ENCODE measurements at places on chromosomes 2 and 18.

DNA sequence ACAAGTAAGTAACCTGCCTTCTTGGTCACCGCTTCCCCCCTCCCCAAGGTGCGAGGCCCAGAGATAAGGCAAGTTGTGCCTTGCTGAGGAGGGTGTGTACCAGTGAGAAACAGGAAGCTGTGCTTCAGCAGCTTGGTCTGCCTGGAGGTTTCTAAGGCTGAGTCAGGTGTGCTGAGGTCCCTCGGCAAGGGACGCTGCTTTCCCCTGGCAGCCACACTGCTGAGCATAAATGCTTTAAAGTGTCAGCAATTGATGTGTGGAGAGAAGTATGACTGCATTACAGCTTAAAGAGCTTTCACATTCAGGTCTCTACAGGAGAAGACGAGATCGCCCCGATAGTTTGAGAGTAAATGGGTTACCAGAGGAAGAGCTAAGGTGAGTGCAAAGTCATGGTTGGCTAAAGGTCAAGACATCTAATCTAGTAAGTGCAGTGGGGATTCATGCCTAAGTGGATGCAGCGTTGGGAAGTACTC is 86.9 kb downstream of the LIMS1 start:
- peak; percentile 84 for DNase-seq

DNA sequence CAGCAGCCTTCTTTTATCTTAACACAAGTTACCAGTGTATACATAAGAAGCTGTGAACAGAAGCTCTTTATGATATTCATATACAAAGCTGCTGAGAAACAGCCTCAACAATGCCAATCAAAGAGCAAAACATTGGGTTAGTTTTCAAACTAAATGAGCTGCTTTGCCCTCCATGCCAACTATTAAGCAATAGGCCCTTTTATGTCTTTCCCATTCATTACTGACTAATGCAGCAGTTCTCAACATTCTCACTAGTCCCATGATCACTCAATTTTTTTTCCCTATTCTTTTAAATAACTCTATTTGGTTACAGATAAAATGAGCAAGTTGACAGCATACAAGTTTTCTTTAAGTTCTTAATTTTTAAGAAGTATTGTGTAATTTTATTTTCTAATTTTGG is 57.9 kb upstream of the FRZB start:
- DNase-seq = no peak

- no peak for DNase-seq
Observed at GRCh38 chr2:238383743-238384380, 42.9 kb upstream of the ASB1 start.

- no peak for DNase-seq
Observed at GRCh38 chr18:12497296-12497695, 89.6 kb downstream of the PRELID3A start.

DNA sequence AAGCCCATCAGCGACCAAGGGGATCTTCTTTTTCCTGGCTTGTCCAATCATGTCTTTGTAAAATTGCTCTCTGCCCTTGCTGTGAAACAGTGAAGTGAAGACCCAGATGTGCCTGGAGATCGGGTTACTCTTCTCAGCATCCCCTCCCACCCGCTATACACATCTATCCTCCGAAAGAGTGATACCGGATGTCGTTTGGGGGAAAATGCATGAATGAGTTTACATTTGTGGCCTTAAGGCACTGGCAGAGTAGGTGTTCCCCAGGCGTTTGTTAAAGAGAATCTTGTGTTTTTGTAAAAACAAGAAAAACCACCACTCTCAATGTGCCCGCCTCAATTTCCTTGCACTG is 528.3 kb downstream of the CMPK2 start:
- DNase-seq = no peak

DNA sequence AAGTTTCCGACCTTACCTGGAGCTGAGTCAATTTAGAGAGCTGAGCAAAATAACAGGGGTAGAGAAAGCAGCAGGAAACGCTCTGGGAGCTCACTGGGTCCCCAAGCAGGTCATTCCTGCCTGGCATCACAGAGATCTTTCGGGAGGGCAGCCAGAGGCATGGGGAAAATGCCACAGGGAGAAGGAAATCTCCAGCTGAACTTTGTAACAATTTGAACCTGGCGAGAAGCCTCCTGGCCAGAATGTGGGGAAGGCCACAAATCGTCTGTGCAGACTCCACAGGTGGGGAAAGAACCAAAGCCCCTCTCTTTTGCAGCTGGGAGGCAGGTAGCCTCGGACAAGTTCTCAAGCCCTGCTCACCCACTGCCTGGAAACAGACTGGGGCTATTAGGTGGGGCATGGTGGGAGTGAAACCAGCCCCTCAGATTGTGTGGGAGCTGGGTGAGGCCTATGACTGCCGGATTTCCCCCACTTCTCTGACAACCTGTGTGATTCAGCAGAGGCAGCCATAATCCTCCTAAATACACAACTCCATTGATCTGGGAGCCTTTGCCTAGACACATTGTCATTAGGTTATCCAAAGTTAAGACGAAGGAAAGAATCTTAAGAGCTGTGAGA is 53.9 kb downstream of the INO80D start:
- no peak for DNase-seq

DNA sequence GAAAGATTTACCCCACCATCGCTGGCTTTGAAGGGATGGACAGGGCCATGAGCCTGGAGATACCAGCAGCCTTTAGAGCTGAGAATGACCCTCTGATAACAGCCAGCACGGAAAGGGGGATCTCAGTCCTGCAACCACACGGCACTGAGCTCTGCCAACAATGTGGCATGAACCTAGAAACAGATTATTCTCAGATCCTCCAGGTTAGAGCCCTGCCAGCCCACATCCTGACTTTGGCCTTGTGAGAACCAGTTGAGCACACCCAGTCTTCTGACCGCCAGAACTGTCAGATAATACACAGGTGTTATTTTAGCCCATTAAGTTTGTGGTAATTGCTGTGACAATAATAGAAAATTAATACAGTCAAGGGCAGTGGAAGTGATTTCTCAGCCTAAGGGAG is 9.4 kb upstream of the GNLY start:
- peak; percentile 25 for DNase-seq

GRCh38 chr18:11108947-11109346 is 40.4 kb downstream of the PIEZO2 start:
- no peak for DNase-seq
